ENCODE measurements at places on chromosomes 6 and 20.
A peak's percentile ranks its signal among the peaks of the same experiment; 100 is the strongest.

- DNase-seq, result no peak
Observed at GRCh38 chr20:53282217-53282955, 310.2 kb downstream of the TSHZ2 start.

- no peak for DNase-seq
Observed at GRCh38 chr6:33663028-33663427, 41.9 kb downstream of the ITPR3 start.

DNA sequence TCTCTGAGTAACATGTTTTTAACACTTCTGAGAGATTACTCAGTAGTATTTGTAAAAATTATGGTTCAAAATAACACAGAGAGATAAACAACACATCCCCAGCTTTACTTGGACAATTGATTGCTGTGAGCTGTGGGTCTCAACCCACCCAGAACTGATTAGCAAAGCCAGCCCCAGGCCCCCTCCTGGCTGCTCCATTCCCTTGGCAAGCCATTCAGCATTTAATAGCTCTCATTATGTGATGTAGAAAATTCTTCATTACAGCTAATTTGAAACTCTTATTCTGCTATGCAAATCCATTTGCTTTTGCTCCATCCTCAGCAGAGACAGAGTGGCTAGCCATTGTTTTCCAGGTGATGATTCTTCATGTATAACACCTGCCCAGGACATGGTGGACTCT is 16.6 kb upstream of the SIRT5 start:
- DNase-seq, result no peak

- DNase-seq, result no peak
Observed at GRCh38 chr6:145963216-145964068, 716 bp downstream of the SHPRH start.

DNA sequence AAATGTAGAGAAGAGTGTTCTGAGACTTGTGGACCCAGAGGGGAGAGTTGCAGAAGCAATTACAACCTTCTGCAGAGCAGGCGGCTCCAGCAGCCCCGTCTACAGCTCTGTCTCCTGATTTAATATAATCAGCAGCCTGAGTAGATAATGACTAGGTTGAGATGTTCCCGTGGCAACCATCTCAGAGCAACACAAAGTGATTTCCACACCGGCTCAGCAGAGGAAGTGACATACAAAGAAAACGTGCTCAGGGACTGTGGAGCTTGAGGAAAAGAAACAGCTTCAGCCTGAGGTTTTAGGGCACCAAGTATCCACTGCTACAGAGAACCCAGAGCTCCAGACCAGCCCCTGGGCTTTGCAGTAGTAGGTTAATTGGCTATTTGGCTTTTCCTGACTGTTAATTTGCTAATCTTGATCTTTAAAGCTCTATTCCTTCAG is 136.4 kb downstream of the MTFR2 start:
- DNase-seq, result peak; percentile 99

GRCh38 chr6:139605350-139605749 is 230.9 kb upstream of the CITED2 start:
- DNase-seq, result no peak

GRCh38 chr20:1184638-1185315 is at the start of gene TMEM74B:
TMEM74B (minus strand) TSS chr20:1184981; CDS start chr20:1183801, 1,180 bp downstream.
- no peak for DNase-seq

DNA sequence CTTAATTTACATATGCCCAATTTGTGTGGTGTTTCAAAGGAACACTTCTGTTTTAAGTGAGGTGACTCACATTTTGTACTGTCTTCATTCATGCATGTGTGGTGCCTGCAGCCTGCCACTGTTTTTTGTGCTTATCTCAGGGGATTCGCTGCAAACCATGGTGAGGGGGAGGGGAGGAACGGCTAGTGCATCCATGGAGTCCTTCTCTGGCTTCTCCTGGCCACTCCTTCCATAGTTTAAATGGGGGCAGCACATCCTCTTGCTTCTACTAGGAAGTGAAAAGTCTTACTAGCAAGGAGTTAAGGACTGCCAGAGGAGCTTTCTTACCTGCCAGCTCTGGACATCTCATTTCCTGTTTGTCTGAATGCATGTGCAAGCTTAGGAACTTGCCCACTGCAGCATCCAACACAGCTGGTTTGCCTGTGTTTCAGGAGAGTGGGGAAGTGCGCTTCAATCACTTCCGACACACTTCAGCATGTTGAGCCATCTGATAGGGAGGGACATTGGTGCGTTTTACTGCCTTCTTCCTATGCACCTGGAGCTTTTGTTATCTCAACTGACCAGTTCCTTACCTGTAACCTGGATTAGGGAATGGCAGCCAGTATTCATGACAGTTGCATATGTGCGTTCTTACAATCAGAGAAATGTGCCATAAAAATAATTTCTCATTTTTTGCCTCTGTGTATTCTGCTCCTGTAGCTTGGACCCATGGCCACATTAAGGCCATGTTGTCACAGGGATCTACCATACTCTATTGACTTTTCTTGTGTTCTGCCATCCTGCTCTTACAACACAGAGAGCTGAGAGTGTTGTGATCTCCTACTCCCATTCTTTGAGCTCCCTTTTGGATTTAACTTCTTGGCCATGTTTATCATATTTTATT is 211.3 kb downstream of the ARID1B start:
- no peak for DNase-seq

GRCh38 chr6:92545861-92546260 is 873.5 kb downstream of the EPHA7 start:
- no peak for DNase-seq

GRCh38 chr6:34272013-34272926 is 23.5 kb upstream of the SMIM29 start:
- DNase-seq, result no peak

- DNase-seq, result no peak
Observed at GRCh38 chr6:75268121-75268987, 16.2 kb downstream of the TMEM30A start.

GRCh38 chr20:58407201-58407873 is 18.3 kb downstream of the VAPB start:
- no peak for DNase-seq

DNA sequence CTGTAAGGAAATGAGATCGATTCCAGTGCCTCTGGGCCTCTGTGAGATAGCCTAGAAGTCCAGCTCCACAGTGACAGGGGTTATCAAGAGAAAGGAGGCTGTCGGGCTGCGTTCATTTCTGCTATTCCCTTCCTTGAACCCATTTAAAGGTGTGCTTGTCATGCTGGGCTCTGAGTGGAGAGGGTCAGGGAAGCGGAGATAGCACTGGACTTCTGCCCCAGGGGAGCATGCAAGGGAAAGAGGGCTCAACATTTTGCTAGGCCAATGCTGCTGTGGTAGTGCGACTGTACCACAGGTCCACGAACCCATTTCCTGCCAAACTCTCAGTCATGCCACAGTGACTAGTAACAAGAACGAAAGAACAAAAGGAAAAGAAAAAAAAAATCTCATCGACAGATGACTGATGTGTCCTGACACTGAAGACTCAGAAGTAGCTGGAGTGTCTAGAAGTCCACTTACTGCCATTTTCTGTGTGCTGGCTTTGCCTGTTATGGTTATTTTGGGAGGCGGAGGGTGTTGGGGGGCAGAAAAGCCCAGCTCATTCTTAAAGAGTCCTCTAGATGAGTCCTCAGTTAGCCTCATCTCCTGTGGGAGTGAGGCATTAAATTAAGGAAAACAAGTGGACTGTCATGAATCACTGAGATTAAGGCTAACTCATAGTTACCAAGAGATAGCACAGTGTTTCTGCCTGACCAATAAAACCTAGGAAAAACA is 8.1 kb downstream of the NEDD9 start:
- no peak for DNase-seq

DNA sequence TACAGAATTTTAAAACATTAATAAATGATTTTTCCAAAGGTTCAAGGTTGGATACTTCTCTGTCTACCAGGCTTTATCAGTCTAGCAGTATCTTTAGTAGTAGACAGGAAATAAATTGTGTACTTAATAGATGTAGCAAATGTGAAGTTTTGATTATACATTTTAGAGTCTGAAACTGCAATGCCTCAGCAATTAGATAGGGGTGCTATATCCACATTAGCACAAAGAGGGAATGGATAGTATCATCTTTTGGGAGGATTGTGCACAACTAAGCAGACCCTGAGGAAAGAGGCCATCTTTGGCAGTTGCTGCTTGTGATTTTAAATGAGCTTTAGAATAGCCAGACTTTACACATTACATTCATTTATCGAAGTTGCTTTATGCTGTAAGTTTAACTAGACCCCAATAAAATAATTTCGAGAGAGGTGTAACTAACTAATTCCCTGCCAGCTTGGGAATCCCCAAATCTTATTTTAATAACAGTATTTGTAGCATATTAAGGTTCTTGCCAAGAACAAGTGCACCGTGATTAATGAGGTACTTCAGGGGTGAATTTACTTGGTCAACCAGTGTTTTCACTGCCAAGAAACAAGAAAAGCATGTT is 2.8 kb downstream of the KCNQ5 start:
- no peak for DNase-seq

GRCh38 chr6:27096834-27097511 is 150.5 kb upstream of the PRSS16 start:
- DNase-seq, result no peak

DNA sequence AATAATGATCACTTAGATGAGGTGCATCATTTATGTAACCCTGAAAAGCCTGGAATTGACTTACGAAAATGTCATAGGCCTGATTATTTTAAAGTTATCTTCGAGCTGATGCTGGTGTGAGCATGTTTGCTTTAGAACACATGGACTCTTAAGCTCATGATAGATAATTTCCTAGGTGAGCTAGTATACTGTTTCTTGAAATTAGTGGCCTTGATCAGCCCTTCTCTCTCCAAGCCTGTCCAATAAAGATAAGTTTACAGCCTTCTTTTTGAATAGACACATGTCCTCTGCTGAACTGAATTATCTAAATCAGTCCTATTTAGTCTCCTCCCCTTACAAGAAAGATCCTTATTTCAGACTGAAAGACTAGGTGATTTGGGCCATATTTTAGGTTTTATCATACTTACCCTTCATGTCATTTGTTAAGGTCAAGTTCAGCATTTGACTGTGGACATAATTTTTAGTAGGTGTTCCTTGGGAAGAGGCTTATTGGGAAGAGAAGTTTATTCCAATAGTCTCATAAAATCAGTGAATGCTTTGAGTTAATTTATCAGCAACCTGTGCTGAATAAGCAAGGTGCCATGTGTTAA is 15.3 kb downstream of the FOXO3 start:
- DNase-seq, result no peak

GRCh38 chr6:71258078-71258866 is 30.3 kb upstream of the OGFRL1 start:
- no peak for DNase-seq

DNA sequence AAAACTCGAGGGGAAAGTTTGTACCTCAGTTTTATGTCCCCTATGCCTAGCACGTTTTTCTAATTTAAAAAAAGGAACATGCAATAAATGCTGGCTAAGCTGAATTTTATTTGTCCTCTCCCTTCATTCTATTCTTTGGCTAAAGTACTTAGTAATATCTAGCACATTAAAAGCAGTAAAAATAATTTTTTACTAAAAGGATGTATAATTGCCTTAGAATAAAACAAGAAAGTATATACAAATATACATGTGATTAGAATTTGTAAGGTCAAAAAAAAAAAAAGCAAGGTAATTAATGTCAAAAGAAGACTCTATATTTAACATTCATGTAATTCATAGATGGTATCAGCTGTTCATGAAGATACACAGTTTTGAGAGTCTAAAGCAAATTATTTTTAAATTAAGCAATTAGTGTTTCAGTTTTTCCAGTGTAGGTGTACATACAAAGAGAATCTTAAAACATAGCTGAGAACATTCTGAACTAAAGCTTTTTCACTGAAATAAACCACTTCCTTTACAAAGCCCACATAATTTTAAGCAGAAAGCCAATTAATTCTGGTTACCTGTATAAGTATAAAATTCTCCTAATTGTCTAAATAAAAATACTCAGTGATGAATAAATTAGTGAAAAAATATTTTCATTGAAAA is 32.4 kb downstream of the HBS1L start:
- no peak for DNase-seq

DNA sequence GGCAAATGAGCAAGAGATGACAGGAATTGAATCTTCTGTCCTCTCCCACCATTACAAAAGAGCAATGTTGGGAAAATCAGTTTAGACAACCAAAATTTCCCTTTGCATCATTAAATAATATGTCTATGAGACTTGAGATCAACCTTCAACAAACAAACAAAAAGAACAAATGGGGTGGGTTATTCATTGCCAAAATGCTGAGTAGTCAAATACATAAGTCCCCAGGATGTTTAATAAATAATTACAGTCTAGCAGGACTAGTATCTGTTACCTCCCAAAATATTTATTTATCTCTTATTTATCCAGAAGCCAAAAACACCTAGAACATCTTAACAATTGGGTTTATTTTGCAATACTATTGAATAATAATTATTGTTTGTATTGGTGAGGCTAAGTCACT is 16.2 kb upstream of the IRAK1BP1 start:
- DNase-seq, result no peak

DNA sequence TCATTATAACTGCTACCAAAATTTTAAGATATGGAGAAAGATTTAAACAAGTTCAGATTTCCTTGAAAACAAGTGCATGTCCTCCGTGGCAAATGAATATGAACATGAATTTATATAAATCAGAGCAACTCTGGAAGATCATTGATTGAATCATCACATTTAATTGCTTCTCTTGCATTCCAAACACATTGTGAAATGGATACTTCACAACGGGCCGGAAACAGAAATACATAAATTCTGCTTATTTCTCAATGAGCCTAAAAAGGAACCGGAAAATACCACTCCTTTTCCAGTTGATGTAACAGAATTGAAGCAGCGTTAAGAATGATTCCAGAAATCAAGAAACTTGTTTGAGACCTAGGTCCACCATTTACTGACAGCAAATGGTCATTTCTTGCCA is 134.6 kb upstream of the BTN3A2 start:
- DNase-seq, result no peak

GRCh38 chr20:52049001-52049731 is 142.4 kb downstream of the ZFP64 start:
- no peak for DNase-seq

GRCh38 chr6:93568169-93568568 is 148.8 kb upstream of the EPHA7 start:
- no peak for DNase-seq

DNA sequence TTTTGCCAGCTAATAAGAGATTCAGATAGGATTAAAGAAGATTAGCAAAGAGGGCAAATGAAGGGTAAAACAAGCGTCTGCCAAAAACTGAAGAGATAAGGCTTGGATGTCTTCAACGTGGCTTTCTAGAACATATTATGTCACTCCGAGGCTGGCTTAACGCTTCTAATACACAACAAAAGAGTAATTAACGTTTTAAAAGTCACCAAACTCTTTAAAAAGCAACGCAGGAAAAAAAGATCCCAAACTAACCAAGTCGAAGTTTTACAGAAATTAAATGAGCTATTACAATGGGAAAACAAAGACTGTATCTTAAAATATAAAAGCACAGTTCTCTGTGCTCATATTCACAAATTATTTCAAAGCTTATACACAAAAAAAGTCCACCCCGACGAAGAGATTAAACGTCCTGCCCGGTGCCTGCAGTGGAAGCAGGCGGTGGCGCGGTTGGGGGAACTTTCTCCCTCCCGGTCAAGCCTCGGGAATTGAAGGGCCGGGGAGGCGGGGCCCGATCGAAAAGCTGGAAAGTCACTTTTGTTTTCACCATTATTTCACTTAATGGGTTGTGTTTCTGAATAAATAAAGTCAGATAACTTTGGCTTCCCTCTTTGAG is 1.2 kb downstream of the MAK start:
- no peak for DNase-seq
